ENCODE measurements at places on chromosomes 2 and 18.

DNA sequence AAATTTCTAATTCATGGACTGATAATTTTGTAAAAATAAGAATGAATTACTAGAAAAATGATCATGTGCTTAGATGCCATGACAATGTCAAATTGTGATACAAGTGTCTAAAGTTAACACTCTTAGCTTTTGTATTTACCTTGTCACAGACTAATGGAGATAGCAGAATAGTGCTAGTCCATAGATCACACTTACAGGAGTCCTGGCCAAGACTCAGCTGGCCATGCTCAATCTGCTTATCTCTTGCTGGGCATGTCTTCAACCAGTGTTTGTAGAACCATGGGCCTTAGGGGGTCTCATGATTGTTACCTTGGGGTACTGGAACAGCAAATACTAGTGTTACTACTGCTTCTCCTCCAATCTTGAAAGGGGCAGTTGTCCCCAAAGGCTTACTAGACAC lies 44.0 kb downstream of the TET3 start:
- no peak for DNase-seq

GRCh38 chr18:77433076-77433475 lies 183.4 kb downstream of the GALR1 start:
- DNase-seq = no peak

- DNase-seq = no peak
Measured at GRCh38 chr18:44521668-44522022, 159.0 kb upstream of the SETBP1 start.

GRCh38 chr2:168166902-168167510 lies 80.4 kb downstream of the STK39 start:
- no peak for DNase-seq

GRCh38 chr2:199336546-199336945 lies 121.2 kb downstream of the SATB2 start:
- no peak for DNase-seq

- no peak for DNase-seq
Measured at GRCh38 chr2:151297882-151298281, 8.4 kb upstream of the NMI start.

DNA sequence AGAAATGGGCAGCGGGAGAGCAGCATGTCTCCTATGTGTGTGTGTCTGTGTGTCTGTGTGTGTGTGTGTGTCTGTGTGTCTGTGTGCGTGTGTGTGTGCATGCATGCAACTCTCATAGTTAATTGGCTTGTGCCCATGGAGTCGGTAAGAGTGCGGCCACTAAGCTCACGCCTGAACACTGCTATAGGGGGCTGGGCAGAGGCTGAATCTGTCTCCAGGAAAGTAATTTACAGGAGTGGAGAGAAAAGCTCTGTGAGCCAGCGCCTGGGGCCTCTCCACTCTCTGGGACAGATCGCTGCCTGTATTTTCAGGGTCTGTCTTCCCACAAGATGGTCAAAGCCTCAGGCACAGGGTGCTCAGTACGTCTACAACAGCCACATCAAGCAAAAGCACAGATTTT lies 553.4 kb downstream of the TNS1 start:
- no peak for DNase-seq

- no peak for DNase-seq
Measured at GRCh38 chr2:111160758-111161157, 40.0 kb downstream of the BCL2L11 start.

GRCh38 chr2:97985998-97986397 lies 9.8 kb downstream of the TMEM131 start:
- DNase-seq = no peak

DNA sequence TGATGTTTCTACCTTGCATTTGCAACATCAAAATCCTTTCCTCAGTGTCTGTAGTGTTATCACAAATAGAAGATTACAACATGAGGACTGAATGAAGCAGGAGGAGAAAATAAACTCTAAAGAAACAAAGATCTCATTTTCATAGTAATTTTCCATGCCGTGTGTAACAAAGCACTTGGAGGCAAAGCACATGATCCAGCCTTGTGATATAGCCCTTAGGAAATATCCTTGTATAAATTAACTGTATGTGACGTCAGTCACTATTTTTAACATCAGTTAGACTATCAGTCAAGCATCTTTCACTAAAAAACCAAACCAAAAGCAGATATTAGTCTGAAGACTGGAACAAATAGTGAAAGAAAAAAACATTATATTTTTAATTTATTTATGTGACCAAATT lies 492.1 kb upstream of the CNTNAP5 start:
- no peak for DNase-seq

DNA sequence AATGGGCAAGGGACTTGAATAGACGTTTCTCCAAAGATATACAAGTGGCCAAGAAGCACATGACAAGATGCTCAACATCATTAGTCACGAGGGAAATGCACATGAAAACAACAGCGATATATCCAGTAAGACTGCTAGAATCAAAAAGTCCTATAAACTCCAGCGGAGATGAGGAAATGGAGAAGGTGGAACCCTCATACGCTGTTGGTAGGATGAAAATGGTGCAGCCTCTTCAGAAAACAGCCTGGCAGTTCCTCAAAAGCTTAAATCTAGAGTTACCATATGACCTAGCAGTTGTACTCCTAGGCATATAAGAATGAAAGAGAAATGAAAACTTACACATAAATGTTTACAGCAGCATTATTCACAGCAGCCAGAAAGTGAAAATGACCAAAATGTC lies 48.1 kb downstream of the HPCAL1 start:
- no peak for DNase-seq

GRCh38 chr2:53127061-53127650 lies 640.4 kb upstream of the CHAC2 start:
- no peak for DNase-seq

- DNase-seq = no peak
Measured at GRCh38 chr18:65146482-65147021, 604.3 kb upstream of the CDH7 start.

- DNase-seq = no peak
Measured at GRCh38 chr18:21449367-21450290, 150.9 kb downstream of the ESCO1 start.

GRCh38 chr2:149218497-149218896 lies 111.9 kb upstream of the LYPD6 start:
- DNase-seq = no peak

DNA sequence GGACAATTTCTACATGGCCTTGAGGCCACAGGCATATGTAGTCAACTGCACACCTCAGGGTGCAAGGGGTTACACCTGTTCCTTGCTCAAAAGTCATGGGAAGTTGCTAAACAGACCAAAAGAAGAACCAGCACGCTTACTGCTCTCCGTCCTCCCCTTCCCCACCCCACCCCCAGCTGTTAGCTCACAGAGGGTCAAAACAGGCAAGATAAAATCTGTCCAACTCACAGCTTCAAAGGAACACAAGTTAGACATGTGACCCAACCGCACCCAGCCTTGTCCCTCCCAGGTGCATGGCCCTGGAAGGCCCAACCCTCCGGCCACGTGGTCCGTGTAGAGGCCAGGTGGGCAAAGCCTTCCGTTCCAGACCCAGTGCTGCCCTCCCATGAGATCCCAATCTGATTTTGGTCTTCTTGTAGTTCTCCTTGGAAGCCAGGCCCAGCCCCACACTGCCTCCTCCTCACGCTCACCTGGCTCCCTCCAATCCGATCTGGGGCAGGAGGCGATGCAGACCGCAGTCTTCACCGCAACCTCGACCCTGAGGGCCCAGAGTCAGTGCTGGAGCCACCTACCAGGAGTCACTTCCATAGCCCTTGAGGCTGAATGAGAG lies 14.5 kb upstream of the ASPRV1 start:
- DNase-seq = no peak

DNA sequence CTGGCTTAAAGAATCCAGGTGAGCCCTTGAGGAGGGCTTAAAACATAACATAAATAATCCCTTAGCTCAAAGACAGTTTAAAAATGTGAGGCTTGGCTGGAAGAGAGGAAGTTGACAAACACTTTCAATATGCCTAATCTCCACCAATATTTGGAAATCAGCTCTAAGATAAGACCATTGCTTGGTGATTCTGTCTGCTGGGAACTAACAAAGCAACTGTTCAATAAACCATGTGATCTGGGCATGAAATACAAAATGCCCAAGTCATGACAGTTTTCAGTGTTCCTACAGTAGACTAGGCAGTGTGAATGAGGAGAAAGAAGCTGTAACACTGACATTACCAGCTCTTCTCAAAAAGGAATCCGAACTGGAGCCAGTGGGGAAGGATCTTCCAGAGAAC lies 10.7 kb downstream of the MFF start:
- DNase-seq = no peak

DNA sequence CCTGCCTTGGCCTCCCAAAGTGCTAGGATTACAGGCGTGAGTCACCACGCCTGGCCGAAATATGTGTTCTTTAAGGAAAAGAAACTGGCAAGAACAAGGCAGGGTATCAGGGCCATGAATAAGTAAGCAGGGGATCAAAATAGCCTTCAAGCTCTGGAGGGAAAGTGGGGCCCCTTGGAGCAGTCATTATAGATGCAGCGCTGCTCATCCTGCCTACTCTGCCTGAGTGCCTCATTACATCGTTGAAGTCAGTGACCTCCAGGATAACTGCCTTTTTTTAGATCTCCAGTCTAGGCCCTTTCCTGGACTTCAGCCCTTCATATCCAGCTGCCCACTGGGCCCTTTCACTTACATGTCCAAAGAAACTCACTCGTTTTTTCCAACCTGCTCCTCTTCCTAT lies 69.8 kb upstream of the PPM1B start:
- no peak for DNase-seq

DNA sequence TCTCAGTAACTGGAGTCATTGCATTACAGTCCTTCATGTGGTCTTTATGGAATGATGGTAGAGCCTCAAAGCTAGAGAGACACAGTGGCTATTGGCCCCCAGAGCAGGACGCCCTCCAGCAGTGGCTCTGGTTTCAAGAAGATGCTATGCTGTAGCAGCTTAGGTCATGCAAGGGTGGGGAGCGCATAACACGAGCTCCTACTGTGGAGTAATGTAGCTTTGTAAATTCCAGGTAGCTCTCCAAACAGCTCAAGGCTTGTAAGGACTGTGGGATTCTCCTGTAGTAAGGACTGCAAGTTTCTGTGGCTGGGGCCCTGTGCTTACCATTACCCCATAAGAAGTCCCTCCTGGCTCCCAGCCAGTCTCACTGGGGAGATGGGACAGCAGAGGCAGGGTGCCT lies 15.6 kb downstream of the APLF start:
- no peak for DNase-seq

DNA sequence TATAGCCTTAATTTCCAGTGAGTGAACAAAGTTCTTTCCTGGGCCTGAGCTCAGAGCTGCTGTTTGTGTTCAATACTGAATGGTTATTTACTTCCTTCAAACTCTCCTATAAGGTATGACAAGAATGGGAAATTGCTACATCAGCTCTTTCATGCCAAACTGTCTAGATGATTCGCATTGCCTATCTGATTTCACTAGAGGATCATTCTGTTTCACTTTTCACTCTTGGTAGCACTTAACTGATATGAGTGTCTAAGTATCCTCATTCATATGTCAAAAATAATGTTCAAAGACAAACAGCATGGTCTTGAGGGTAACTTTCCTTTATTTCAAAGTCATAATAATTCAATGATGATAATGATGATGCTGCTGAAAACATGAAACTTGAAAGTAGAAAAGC lies 32.9 kb upstream of the SCG2 start:
- DNase-seq = no peak

GRCh38 chr18:49878567-49879270 lies 65.4 kb upstream of the ACAA2 start:
- no peak for DNase-seq

DNA sequence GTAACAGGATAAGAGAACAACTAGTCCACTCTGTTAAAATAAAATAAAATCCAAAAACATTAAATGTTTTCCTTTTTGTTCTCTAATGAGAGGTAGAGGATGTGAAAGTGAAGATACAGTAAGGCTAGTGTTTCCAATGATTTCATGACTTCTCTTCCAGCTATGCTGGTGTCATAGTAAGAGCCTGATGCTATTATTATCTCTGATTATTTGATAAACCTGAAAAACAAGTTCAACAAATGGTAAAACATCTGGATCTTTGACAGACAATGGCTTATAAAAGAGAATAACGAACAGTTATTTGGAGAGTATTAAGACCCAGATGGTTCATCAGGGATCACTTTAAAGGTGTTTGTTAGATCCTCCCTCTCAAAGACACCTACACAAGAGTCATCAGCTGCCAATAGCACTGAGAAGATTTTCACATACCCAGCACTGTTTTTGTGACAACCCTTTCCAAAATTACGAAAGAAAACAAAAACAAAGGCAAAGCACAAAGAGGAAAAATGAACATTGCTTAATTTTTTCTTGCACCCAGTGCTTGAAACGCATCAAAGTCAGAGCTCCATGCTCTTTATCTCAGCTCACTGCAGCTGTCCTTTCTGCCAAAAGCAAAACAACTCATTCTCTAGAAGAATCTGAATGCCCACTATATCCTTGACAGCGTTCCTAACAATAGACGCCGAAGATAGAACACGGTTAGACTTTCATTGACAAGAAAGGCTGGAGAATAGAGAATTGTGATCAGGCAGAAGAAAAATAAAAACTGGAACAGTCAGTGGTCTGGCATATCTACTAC lies 168.6 kb downstream of the SLC8A1 start:
- no peak for DNase-seq

GRCh38 chr2:29687121-29687520 lies 234.3 kb downstream of the ALK start:
- no peak for DNase-seq

DNA sequence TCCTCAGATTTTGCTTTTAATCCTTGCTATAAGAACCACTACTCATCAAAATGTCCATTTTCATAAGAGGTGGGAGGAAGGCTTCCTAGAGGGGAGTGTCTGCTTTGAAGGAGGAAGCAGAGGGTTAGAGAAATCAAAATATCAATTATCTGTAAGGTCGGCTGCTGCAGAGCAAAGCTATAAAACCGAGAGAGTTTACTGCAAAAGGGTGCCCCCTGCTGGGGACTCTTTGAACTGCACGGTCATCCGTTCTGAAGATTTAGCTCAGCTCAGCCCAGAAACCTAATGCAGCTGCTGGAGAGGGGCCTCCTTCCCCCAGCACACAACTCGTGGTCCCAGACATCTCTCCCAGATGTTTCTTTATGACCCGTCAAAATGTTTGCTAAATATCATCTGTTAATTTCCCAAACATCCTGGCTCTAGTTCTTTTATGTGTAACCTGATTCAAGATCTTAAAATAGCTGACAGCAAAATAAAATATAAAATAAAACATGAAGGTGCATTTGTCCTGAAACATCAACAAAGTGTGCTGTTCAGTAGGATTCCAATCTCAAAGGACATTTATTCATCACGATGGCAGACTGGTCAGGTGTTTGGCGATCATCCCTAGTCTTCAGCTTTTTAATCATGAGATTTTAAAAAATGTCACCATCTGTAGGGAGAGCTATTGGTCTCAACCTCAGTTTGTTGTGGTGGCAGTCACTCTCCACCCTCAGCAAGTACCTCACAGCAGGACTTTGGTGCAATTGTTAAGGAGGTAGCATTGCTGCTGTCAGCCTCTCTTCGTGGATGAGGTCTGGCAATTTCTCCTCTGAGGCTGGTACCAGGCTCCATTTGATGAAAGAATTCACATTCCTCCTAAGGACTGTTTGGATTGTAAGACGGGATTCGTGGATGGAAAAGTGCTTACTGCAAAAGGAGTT lies 185.9 kb downstream of the MTX2 start:
- DNase-seq = peak; percentile 68

DNA sequence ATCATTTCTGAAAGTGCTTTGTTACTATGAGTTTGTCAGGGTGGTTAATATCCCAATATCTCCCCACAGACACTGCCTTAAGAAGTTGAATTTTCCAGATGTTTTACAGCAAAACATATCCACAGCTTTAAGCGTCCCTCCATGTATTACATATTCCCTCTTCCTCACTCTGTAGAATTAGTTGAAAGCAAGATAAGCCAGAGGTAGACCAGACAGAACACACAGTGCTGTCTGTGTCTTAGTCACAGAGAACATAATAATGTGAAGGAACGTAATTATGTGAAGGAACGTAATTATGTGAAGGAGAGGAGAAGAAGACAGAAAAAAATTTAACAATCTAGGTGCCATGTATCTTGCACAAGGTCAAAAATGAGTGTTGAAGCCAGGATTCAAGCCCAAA lies 81.9 kb upstream of the LRATD1 start:
- DNase-seq = no peak
